Posterior cingulate gyrus (tissue), 11 donors: ENCODE measurements at places on chromosomes 6 and 20.

DNA sequence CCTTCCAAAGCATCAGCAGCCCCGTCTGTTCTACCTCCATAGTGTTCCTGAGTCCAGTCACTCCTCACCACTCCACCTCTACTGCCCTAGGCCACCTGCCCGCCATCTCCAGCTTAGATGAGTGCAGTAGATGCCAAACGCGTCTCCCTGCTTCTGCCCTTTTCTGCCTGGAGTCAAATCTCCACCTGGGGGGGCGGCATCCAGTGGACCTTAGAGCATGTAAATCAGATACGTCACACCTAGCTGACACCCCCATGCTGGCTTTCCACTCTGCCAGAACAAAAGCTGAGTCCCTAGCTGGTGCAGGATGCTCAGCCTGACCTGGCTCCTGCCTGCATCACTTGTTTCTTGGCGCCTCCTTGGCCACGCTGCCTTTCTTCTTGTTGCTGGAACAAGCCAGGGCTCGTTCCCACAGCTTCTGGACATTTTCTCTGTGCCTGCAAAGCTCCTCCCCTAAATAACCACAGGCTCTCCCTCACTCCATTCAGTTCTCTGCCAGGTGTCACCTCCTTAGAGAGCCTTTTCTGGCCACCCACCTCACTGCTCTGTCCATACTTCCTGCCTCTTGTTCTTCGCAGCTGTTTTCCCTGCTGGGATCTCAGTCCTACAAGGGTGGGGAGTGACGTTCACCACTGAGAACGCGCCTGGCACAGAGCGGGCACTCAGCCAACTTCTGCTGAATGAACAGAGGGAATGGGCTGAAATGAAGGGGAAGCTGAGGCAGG is 5.8 kb downstream of the DDR1 start:
- DNase-seq = peak; percentile 93

GRCh38 chr6:27775796-27776184 is 136.4 kb downstream of the OR2B2 start:
- DNase-seq = no peak

GRCh38 chr20:58515233-58516212 is at the start of gene APCDD1L:
APCDD1L (minus strand) TSS chr20:58515399; CDS start chr20:58514707, 692 bp downstream.
- DNase-seq = no peak

GRCh38 chr20:34753706-34754461 is 49.7 kb downstream of the TP53INP2 start:
- DNase-seq = no peak

DNA sequence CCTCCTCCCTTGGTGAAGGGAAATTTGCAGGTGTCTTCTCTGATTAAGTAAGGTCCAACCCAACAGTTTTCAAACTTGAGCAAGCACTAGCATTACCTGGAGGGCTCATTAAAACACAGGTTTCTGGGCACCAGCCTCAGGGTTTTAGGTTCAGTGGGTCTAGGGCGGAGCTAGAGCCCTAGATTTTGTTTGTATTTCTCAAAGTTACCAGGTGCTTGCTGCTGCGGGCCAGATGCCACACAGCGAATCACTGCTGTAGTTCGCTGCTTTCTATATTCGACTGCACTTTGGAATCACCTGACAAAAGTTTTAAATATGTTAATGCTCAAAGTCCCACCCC is 869 bp downstream of the COL21A1 start:
- no peak for DNase-seq

- no peak for DNase-seq
These were observed 38.4 kb upstream of the EIF2S2 start for GRCh38 chr20:34150306-34151000.

DNA sequence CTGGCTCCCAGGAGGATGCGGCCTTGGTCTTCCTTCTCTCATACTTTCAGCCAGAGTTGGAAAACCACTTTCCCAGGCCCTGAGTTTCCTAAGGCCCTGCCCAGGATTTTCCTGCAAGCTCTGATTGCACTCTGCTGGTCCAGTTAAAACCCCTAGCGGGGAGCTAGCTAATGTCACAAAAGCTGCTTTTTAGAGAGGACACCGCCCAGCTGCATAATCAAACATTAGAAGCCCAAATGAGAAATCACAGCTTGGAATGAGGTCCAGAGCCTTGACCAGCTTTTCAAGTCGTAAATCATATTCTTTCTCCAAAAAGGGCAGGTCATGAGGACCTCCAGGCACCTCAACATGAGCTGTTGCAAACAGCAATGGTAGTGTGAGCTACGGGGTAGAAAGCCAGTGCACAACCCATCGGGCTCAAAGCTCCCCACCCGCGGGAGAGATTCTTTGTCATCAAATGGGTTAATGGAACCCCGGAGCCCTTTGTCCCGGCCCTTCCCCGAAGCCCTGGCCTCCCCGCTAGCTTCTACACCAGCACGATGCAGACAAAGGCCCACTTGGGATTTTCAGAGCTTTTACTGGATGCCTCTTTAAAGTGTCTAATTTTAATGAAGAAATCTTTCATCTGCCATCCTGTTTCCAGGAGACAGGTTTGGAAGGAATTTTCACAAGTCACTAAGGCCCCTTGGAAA is 134.0 kb downstream of the SCML4 start:
- DNase-seq = no peak

GRCh38 chr20:59650418-59650817 is 46.1 kb downstream of the PHACTR3 start:
- no peak for DNase-seq

GRCh38 chr6:89711801-89712200 is 73.3 kb upstream of the LYRM2 start:
- DNase-seq = no peak

DNA sequence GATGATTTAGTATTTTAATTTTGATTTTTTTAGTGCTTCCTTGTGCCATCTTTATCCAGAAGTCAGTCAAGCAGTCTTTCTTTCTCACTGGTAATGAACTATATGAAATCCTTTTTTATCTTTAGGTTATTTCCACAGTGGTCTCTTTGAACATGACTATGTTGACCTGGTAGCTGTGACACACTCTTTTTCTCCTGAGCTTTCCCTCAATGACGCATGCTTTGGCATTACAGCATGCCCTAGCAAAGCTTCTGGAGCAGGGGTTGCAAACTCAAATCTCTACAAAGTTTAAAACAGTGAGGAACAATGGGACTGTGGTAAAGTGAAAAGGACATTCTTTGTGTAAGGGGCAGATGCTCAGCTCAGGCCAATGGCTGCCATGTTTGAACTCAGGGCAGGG is 4.5 kb upstream of the PLAGL1 start:
- DNase-seq = no peak

DNA sequence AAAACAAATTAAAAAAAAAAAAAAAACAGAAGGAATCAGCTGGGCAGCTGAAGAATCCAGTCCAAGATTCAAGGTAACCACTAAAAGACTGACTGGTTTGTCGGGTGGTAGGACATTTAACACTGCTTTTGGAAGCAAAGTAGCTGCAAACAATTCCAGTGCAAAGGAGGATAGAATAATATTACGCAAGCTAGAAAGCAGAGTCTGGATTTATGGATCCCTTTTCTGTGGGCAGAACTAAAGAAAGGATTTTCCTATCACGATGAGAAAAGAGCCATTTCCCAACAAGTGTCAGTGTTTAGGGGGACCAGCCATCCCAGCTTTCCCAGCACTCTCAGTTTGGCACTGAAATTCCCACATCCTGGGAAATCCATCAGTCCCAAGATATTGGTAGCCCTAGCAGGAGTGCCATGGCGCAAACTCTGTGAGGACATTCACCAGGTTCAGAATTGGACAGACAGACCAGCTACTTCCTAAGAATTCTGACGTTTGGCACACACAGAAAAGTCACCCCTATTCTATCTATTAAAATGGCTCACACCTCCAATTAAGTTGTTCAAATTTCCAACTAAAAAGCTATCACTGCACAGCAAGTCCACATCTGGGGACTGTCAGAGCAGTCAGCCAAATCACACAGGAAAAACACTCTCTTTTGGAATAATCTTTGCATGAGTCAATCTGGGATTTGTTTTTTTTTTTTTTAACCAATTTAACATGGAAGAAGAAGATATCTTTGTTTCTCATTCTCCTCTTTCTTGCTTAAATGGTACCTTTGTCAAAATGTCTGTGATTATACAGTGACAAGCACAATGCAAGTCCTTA is 356.8 kb upstream of the ARID1B start:
- no peak for DNase-seq

GRCh38 chr20:25019381-25020155 is 27.0 kb upstream of the APMAP start:
- DNase-seq = peak; percentile 35

- no peak for DNase-seq
These were observed 120.7 kb downstream of the DHX35 start for GRCh38 chr20:39082622-39083398.

- no peak for DNase-seq
These were observed 53.8 kb upstream of the POLR1H start for GRCh38 chr6:30007132-30007764.

GRCh38 chr6:156857573-156857972 is 80.4 kb downstream of the ARID1B start:
- no peak for DNase-seq
